ENCODE measurements at places on chromosomes 3 and 15.

DNA sequence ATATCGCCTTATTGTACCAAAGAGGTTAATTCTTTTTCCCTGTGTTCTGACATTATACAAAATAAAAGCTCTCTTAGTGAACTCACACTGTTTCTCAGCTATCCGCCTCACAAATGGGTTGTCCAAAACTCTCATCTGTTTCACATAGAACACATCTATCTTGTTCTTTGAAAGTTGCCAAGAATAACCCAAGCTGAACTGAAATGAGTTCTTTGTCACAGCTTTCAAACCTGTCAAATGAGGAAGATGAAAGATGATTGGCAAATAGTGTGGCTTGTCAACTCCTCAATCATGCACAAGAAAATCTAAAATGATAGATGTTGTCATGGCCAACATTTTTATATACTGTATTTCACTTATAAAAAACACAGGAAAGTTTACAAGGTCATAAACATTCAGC, 168.1 kb upstream of the OSTN start:
- DNase-seq = no peak

DNA sequence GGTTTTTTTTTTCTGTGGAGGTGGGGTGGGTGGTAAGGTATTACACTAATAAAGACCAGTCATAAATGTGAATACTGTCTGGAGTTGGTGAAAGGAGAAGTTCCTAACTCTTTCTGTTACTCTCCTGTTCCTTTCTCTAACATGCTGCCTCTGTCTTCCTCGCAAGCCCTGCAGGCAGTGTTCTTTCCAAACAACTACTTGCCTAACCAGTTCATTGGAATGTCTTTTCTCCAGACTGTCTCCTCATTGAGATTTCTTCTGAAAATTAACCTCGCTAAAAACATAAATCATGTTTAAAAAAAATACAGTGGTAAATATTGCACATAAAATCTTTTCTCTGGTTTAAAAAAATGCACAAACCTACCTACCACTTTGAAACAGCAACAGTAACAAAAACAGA, 135.2 kb downstream of the TP63 start:
- no peak for DNase-seq

DNA sequence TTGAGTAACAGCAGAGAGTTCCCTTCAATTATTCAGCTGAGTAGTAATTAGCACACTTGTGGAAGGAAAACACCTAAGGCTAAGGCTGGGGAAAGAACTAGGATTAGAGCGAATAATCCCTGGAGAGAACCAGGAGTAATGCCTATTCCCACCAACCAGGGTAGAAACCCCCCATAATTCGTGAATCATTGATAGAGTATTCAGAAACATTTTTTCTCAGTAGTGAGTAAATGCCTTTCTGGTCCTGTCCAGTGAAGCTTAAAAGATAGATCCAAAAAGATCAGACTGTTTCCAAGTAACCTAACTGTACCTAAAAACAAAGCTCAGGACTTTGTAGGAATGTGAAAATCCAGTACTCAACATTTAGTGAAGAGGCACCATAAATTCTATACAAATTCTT, 71.2 kb downstream of the DGKG start:
- DNase-seq = no peak

DNA sequence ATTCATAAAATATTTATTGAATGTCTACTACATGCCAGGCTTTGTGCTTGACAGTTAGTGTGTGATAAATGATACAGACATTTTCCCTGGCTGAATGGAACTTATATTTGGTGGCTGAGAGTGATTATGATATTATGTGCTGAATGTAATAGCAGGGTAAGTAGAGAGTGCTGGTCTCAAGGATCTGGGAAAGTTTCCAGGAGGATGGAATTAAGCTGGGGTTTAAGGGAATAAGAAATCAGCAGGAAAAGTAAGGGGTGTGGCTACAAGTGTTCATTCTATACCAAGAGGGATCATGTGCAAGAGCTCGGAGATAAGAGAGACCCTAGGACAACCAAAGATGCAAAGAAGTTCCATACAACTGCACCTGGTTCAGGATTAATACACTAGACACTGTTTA, 500.1 kb upstream of the CFAP20DC start:
- no peak for DNase-seq

GRCh38 chr3:12944413-12944812, 103.0 kb upstream of the RPL32 start:
- DNase-seq = no peak

DNA sequence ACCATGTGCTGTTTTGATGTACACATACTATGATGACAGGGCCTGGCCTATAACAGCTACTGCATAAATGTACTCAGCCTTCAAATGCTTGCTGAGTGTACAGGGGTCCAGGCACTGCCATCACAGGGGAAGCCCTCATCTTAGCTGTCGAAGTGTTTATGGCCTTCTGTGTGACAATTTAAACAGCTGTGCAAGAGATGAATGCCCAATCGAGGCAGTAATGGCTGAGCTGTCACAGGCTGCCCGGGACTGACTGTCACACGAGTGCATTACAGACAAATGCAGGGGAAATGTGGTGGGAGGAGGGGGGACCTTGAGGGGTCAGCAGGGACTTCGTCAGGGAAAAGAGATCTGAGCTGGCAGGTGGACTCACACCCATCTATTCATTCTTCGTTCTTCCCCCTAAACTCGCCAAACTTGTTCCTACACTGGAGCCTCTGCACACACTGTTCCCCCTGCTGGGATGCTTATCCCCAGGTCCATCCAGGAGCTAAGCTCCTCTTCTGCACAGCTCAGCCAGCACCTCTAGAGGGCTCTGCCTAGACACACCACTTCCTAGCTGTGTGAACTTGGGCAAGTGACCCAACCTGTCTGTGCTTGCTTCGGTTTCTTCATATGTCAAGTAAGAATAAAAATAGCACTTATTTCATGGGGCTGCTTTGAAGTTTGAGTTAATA, 156.2 kb upstream of the IQSEC1 start:
- no peak for DNase-seq

- DNase-seq = no peak
These were observed 66.5 kb upstream of the SH3GL3 start for GRCh38 chr15:83380682-83381081.

DNA sequence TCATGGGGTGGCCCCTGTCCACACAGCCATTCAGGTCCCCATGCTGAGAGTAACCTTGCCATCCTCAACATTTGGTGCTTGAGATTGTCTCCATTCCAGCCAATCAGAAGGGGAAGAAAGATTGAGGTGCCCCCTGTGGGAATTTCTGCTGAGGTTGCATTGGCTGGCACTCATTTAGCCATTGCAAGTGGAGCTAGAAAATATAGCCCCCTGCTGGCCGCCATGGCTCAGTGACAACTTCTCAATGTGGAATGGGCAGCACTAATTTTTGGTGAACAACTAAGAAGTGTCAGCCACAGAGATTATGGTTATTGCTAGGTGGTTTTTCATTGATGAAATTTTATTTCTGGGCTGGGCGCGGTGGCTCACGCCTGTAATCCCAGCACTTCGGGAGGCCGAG, 22.0 kb downstream of the COL6A6 start:
- DNase-seq = no peak

DNA sequence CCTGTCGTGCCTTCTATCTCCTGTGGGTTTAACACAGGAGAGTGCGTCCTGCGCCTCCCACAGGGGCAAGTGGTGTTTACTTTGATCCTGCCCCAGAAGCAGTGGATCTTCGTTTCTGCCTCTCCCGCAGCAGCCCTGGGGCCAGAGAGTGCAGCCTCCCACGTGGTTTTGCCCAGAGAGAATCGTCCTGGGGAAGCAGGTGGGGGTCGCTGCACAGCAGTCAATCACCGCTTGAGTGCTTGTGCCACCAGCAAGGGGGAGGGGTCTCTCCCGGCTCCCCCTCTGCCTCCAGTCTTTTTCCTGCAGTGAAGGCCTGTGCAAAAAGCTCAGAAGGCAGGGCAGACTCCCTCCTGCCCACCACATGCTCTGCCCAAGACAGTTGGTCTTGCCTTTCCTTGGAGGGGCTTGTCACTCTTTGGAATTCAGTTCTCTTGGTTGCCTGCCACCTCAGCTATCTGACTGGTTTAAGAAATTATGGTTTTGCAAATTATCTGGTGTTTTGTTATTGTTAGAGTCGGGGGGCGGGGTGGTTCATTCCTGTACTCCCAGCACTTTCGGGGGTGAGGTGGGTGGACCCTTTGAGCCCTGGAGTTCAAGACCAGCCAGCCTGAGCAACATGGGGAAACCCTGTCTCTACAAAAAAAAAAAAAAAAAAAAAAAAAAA, 26.9 kb downstream of the STOML1 start:
- no peak for DNase-seq

- no peak for DNase-seq
These were observed 97.6 kb downstream of the FRMD4B start for GRCh38 chr3:69288161-69288895.

GRCh38 chr15:86236356-86237110, 156.9 kb downstream of the AGBL1 start:
- DNase-seq = no peak

GRCh38 chr15:70505936-70506912, 257.1 kb downstream of the UACA start:
- DNase-seq = no peak

DNA sequence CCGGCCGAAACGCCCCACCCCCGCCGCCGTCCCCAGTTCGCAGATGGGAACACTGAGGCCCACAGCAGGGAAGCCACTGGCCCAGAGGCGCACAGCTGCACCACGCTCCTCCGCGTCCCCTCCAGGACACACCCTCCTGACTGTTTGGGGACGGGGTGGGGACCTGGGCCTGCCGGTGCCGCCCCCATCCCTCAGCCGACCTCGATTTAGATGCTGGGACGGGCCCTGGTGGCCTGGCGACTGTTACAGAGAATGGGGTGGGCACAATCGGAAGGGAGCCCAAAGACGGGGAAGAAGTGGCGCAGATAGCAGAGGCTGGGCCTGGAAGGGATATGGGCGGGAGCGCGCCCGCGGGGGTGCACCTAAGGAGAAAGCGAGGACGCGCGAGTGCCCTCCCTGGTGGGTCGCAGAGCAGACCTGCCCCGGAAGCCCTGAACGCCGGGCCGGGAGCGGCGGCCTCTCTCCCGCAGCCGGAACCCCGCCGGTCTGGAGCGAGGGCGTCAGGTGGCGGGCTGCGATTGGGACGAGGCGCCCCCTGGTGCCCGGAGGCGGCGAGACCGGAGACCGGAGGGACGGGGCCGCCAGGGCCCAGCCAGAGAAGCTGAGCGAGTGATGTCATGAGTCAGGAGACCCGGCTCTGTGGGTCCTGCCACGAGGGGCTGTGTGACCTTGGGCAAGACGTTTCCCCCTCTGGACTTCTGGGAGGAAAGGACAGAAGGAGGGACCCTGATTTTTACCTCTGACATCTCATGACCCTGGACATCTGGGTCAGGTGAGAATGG, 78.4 kb downstream of the IQSEC1 start:
- DNase-seq = peak; percentile 67

GRCh38 chr3:46881596-46882376, 4.3 kb downstream of the PTH1R start:
- DNase-seq = no peak

- DNase-seq = no peak
These were observed 408.7 kb downstream of the OXSM start for GRCh38 chr3:26198609-26199008.

DNA sequence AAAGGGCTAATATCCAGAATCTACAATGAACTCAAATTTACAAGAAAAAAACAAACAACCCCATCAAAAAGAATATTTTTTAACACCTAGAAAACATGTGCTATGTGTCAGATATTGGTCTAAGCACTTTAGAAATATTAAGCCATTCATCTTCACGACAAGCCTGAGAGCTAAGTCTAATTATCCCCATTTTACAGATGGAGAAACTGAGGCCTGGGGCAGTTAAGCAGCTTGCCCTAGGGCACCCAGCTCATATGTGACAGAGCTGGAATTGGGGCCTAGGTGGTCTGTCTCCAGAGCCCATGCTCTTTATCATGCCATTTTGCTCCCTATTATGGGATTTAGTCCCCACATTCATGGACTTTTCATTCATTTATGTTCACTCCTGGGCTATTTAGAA, 92.8 kb downstream of the CYP19A1 start:
- no peak for DNase-seq

GRCh38 chr15:35907511-35907910, 361.5 kb upstream of the DPH6 start:
- no peak for DNase-seq

- DNase-seq = no peak
These were observed 95.4 kb downstream of the HMG20A start for GRCh38 chr15:77516076-77516475.

DNA sequence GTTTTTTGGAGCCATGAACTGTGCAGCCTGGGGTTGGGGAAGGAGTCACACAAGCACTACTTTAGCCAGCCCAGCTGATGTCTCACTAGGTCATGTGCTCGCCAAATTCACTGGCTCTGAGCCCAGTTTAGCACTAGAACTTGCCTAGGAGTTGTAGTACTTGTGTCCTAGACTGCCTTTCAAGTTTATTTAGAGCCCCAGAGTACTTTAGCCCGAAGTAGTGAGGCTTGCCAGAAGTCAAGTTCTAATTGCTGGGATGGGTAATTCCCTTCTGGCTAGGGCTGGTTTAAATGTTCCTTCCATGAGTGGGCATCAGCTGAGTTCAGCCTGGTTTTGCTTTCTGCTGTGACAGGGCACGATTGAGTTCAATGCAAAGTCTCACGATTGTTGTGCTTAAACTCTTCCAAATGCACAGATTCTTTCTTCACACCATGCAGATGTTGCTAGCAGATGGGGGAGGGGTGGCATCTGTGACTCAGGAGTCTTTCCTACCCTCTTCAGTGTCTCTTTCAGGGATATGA, 228.2 kb upstream of the ZPLD1 start:
- no peak for DNase-seq

GRCh38 chr3:134644731-134645514, 5.9 kb downstream of the KY start:
- no peak for DNase-seq

- no peak for DNase-seq
These were observed 1077.4 kb downstream of the EPHA3 start for GRCh38 chr3:90184861-90185260.

- peak; percentile 62 for DNase-seq
These were observed 35.1 kb downstream of the CMTM6 start for GRCh38 chr3:32467333-32468070.

GRCh38 chr15:57551715-57552677, 39.7 kb upstream of the MYZAP start:
- no peak for DNase-seq

DNA sequence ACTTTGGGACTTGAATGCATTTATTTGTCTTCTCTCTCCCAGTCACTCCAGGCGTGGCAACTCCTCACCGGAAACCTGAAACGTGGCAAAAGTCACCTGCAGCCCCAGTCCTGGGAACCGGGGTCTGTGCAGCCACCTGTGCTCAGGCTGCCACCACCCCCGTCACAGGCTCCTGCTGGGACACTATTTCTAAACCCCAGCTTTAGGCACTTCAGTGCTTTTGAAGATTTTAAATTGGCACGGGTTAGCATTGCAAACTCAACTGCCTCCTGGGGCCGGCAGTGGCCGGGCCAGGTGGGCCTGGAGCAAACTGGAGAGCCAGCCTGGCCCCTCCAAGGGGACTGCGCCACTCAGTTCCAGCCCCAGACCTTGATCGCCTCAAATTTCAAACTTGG, 146.7 kb upstream of the IQSEC1 start:
- DNase-seq = no peak
